Renal pelvis (tissue), 12 donors: ENCODE measurements at places on chromosomes 4 and X. TPM values are rescaled to one million over a fixed set of nuclear protein-coding genes. Genes with fewer than 3 reads are reported as not detected.
A peak's percentile ranks its signal among the peaks of the same experiment; 100 is the strongest.

Gene ASB12
- polyA plus RNA-seq = 0.52 TPM

- DNase-seq = no peak
Measured at GRCh38 chrX:133604801-133605200, 189.5 kb upstream of the GPC4 start.

DNA sequence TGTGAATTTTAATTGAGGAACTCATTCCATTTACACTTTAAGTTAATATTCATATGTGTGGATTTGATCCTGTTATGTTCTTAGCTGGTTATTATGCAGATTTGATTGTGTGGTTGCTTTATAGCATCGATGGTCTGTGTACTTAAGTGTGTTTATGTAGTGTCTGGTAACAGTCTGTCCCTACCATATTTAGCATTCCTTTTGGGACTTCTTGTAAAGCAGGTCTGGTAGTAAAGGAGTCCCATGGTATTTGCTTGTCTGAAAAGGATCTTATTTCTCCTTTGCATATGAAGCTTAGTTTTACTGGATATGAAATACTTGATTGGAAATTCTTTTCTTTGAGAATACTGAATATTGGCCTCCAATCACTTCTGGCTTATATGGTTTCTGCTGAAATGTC, 76.6 kb downstream of the KLF8 start:
- DNase-seq = no peak

- DNase-seq = peak; percentile 60
Measured at GRCh38 chrX:115233497-115234455, at the start of gene LRCH2. Gene LRCH2 (minus strand): TSS chrX:115234096. CDS start chrX:115234041, 55 bp downstream.

- no peak for DNase-seq
Measured at GRCh38 chrX:150730719-150731118, 37.5 kb downstream of the MTMR1 start.

GRCh38 chrX:107676559-107677378, 48.5 kb downstream of the PRPS1 start:
- DNase-seq = peak; percentile 64

DNA sequence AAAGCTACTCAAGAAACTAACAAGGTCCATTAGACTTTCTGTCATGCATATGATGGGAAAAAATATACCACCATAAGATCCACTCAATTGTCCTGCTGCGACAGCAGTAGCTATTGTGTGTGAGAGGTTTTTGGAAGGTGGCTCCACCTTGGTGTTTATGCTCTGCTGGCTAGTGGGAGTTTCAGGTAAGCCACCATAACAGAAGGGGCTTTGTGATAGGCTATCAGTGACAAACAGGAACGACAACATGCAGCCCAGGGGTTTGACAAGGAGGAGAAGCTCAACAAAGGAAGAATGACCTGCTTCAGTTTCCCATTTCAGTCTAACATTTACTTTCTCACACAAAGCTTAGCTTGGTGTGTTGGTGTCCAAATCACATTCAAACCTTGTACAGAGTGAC, 182.6 kb downstream of the ATOH1 start:
- no peak for DNase-seq

DNA sequence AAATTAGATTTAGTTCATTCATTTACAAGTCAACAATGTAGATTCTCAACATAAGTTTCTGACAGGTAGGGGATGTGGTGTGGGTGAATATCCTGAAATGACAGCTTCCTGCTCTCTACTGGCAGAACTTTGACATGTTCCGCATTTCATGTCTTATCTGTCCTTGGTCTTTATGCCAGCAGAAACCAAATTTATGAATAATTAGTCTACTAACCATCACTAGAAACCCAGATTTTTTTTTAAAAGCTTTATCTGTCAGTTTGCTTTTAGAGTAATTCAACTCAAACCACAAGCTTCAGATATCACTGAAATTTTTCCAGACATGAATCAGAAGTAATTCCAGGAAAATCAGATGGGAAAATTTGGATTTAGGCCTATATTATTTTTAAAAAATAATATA, 17.9 kb downstream of the COQ2 start:
- DNase-seq = no peak

DNA sequence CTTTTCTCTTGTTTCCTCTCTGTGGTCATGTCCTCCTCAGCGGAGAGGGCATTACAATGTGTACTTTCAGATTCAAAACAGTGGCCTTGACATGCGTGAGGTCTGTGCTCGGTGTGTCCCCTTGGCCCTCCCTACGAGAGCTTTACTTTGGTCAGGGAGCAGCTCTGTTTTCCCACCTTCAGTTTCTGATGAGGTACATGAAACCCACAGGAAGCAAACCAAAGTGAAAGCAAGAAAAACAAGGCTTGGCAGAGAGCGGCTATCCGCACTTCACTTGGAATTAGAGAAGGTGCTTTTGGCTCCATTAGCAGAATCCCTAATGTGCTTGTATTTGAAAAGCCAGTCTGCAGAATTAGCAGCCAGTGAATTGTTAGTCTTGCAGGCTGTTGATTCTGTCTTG, 19.5 kb upstream of the BOD1L1 start:
- no peak for DNase-seq

- DNase-seq = no peak
Measured at GRCh38 chrX:153209347-153209746, 30.3 kb downstream of the MAGEA1 start.

Gene UGT2B10
- not detected for polyA plus RNA-seq

Gene GC
- 0.26 TPM for polyA plus RNA-seq

- DNase-seq = peak; percentile 24
Measured at GRCh38 chr4:119728692-119729593, 100.3 kb upstream of the PDE5A start.

Gene TSPAN7
- polyA plus RNA-seq = 37.0 TPM

DNA sequence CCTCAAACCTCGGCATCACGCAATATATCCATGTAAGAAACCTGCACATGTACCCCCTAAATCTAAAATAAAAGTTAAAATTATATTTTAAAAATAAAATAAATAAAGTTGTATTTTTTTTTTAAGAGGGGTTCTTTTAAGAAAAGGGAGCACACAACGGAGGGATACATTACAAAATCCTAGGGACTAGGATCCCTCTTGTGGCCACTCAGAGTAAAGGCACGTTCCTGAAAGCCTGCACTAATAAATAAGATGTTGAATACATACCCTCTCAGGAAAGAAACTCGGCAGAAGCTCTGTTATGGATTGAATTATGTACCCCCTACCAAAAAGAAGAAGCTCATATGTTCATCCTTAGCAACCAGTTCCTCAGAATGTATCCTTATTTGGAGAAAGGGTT, 50.9 kb upstream of the PRDX4 start:
- DNase-seq = peak; percentile 3
